ENCODE measurements at places on chromosomes 2 and 18. TPM values are rescaled to one million over a fixed set of nuclear protein-coding genes. Genes with fewer than 3 reads are reported as not detected.

GRCh38 chr18:54358495-54359040, 862 bp downstream of the C18orf54 start:
- peak; percentile 29 for DNase-seq

GRCh38 chr2:235007664-235008457, 56.0 kb downstream of the SH3BP4 start:
- DNase-seq, result no peak

DNA sequence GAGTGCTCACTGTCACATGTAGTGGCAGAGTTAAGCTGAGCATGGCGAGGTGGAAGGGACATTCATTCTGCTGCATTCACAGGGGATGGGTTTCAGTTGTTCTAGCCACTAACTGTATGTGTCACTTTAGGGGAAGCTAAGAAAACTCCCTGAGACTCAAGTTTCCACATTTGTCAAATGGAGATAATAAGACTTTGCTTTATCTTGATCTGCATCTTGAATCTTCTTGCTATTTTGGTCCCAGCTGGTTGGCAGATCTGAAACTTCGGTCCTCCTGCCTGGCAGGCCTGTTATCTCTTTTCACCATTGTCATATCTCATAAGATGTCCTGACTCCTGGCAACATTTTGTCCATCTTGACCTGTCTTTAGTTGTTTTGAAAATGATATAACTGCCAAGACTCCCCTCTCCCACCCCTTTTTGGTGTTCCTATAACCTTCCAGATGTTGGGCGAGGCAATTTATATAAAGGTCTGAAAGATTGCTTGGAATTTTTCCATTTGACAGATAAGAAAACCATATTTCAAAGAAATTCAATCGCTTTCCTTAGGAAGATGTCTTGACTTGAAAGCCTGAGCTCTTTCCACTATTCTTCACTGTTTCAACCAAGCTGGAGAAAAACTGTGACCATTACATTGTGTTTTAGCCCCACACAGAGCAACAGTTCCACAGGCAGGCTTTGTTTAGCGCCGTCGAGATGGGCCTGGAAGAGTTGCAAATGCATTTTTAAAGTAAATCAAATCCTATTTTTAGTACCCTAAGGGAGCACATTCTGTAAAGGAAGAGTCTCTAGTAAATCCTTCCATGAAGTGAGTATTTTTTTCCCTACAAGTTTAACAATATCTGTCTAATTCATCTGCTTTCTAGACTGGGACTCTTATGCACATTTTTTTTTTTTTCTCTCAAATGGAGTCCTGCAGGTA, 33.4 kb downstream of the MYCN start:
- no peak for DNase-seq

DNA sequence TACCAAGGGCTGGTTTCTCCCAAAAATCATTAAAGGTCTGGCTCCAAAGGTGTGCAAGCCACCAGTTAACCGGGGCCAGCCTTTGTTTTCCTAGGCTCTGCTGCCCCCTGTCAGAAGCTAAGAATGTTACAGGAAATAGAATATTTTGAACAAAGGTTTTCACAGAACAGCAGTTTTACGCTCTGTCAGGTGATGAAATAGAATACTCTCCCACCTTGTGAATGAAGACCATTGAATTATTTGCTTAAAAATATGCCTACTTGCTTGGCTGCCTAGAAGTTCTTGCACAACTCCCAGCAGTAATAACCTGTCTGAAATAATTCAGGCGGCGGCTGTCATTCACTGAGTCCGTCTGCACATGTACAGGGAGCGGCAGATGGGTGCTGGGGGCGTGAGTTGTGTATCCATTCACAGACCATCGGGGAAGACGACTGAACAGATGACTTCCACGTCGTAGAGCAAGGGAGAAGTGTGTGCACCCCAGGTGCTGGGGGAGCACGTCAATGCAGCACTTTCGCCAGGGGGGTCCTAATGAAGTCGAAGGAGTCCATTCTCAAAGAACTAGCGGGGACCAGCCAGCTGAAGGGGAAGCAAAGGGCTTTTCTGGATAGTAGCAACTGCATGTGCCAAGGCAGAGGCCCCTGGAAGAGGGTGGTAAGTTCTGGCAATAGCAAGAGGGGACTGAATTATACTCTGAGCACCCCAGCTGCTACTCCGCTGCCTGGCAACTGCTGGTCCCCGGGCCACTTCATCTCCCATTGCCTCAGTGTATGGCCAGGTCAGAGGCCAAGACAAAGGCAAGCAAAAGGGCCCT, 56.1 kb downstream of the SF3B1 start:
- peak; percentile 50 for DNase-seq

The TUBA4A gene
- total RNA-seq, result 21.7 TPM

The MGAT4A gene
- 16.4 TPM for total RNA-seq

The LHCGR gene
- 2.6 TPM for total RNA-seq

All from umbilical cord (tissue), 2 donors.